ENCODE measurements at places on chromosomes 3 and 15.

DNA sequence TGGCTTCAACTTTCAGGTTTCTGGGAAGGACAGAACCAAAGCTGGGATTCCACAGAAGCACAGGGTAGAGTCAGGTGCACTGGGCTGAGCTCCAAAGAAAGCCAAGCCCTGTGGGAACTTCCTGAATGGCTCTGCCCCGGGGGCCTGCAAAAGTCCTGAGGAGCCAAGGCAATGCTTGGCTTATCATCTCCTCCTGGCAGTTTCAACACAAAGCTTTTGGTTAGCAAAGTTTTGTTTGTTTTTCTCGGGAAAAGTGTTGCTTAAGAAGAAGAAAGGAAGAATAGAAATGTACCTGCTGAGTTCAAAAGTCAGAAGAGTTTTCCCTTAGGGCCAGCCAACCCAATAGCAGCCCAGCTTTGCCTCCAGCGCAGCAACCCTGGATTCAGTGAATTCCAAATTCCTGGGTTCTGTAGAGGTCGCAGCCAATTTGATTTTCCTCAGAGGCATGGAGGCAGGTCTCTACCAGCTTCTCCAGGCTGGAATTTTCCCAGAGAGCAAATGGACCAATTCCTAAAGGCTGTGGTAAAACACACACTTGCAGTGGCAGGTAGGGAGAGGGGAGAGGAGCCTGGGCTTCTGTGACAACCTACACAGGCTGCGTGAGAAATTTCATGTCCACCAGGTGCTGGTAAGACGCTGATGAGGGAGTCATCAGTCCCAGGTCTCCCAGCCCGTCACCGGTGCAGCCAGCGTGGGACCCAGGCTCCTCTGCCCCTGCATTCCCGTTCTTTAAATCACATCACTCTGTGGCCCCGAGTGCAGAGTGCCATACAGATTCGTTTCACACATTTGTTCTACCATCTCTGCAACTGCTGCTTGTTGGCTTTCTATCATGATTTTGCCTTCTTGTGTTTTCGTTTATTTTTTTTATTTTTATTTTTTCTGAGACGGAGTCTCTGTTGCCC is 54.3 kb upstream of the SNRPA1 start:
- DNase-seq, result peak; percentile 4

DNA sequence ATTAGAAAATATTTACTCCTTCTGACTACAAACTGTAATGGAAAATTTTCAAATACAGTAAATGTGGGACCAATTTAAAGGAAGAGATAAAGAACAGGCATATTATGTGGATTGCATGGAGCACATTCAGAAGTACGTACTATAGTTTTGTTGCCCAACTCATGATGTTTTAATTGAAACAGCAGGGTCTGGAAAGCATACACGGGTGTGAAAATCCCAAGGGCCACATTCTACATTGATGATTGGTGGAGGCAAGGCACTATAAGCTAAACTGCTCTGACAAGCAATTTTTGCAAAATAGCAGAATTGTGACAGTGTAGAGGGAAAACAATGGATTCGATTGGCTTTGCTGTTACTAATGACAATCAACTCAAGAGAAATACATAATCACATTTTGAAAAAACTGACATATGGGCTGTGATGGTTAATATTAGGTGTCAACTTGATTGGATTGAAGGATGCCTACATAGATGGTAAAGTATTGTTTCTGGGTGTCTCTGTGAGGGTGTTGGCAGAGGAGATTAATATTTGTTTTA is 458.6 kb downstream of the PYDC2 start:
- DNase-seq, result no peak

- peak; percentile 89 for DNase-seq
These were observed 534.2 kb downstream of the ZIC1 start for GRCh38 chr3:147943265-147943945.

- DNase-seq, result peak; percentile 59
These were observed 47.0 kb downstream of the MTHFS start for GRCh38 chr15:79849789-79850188.

- no peak for DNase-seq
These were observed 19.2 kb downstream of the ZBTB38 start for GRCh38 chr3:141387516-141387915.

DNA sequence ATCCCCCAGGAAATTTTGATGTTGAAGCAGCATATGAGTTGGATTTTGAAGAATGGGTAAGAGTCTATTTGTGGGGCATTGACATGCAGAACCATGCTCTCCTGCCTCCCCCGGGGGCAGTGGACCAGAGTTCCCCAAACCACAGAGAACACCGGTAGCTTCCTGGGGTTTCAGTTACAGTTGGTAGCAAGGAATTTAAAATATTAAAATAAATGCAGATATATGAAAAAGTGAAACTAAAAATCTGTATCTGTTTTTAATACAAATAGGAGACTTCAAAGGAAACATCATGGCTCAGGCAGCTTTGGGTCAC is 37.4 kb downstream of the SLC9A9 start:
- DNase-seq, result no peak

GRCh38 chr3:128468285-128468790 is 1.6 kb upstream of the DNAJB8 start:
- DNase-seq, result no peak

GRCh38 chr3:152285509-152285908 is 16.8 kb downstream of the MBNL1 start:
- DNase-seq, result no peak
